ENCODE measurements at places on chromosomes 12 and 14. TPM values are rescaled to one million over a fixed set of nuclear protein-coding genes. Genes with fewer than 3 reads are reported as not detected.

MYO1A gene
- total RNA-seq, result 1.2 TPM

DNA sequence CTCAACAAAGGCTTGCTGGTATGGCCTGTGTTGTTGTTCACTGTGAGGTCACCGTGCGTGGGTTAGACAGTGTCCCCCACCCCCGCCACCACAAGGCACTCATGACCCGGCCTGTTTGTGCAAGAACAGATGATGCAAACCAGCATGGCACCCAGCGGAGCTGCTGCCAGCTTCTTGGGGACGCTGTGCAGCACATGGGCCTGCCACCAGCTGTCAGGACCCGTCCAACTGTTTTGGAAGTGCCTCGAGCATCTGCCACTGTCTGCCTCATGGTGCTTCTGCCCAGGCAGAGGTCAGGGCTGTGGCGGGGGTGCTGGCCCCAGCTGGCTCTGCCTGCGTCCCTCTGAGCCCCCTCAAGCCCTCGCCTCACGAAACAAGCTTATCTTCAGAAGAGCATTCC is 1.5 kb downstream of the ASB2 start:
- H3K27ac ChIP-seq, result peak overlapping the region; percentile 100
- DNase-seq, result peak; percentile 98
- H3K4me1 ChIP-seq, result peaks cover 47% of the 10 kb centered on the region
- H3K27me3 ChIP-seq, result no peaks in the 10 kb centered on the region

- no peaks in the 10 kb centered on the region for H3K27me3 ChIP-seq
- H3K4me3 ChIP-seq, result no peak overlapping the region
- H3K27ac ChIP-seq, result no peak overlapping the region
- H3K4me1 ChIP-seq, result no peaks in the 10 kb centered on the region
Observed at GRCh38 chr14:38799671-38800070, 303.4 kb downstream of the SEC23A start.

DNA sequence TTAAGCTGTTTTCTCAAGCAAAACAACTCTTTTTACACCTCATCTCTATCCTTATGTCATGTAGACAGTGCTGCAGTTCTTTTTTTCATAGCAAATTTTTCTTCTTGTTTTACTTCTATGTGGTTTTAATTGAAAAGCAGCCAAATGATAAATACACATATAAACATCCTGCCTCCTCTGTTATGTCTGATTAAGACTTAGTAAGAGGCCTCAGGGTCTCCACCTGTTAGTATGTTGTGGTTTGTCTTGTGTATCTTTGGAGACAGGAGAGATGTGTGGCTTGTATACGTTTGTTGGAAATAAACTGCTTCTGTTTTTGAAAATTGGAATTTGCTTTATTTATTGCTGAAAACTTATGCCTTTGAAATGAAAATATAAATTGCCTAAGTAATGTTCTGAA is 32.0 kb downstream of the PEX5 start:
- no peak overlapping the region for H3K4me3 ChIP-seq
- no peaks in the 10 kb centered on the region for H3K36me3 ChIP-seq
- no peak for DNase-seq
- H3K4me1 ChIP-seq, result no peaks in the 10 kb centered on the region

TSPAN19 gene
- total RNA-seq, result not detected

DNA sequence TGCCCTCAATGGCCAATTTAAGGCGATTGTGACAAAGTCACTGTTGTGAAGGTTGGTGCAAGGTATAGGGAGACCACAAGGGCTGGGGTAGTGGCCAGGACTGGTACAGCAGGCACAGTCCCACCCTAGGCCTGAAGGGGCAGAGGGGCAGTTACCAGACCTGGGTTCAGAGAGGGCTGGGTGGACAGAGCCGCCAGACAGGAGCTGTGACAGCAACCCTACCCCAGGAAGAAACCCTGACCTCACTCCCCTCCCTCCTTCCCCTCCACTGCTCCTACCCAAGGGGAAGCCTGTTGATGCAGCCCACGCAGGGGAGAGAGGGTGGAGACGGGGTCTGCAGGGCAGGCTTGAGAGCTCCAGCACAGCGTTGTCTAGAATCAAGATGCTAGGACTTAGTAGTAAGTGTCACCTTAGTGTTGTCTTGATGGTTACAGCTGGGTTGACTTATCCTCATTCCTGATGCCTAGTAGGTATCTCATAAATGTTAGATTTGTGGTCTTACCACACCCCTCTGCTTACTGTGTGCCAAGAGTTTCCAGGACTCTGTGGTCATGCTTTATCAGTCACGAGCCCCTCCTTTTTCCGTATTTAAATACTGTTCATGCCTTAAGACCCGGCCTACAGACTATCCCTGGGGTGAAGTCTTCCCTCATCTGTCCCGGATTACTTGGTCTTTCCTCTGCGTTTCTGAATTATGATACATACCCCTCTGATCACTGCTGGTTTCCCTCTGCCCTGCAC is 14.4 kb downstream of the EML1 start:
- no peak for DNase-seq
- no peak overlapping the region for H3K27ac ChIP-seq
- no peaks in the 10 kb centered on the region for H3K36me3 ChIP-seq
- no peak overlapping the region for H3K4me3 ChIP-seq
- no peaks in the 10 kb centered on the region for H3K27me3 ChIP-seq

GRCh38 chr14:58397156-58397555 is 1.4 kb downstream of the TOMM20L start:
- H3K4me3 ChIP-seq, result no peak overlapping the region
- DNase-seq, result no peak
- H3K4me1 ChIP-seq, result peaks cover 4% of the 10 kb centered on the region

- no peaks in the 10 kb centered on the region for H3K36me3 ChIP-seq
- peaks cover 17% of the 10 kb centered on the region for H3K4me1 ChIP-seq
- H3K27ac ChIP-seq, result no peak overlapping the region
- H3K4me3 ChIP-seq, result no peak overlapping the region
Observed at GRCh38 chr12:53082637-53083175, 3.5 kb upstream of the SPRYD3 start.

CRACR2A gene
- total RNA-seq, result 1.7 TPM

KRT79 gene
- total RNA-seq, result not detected

ERP27 gene
- not detected for total RNA-seq

DNA sequence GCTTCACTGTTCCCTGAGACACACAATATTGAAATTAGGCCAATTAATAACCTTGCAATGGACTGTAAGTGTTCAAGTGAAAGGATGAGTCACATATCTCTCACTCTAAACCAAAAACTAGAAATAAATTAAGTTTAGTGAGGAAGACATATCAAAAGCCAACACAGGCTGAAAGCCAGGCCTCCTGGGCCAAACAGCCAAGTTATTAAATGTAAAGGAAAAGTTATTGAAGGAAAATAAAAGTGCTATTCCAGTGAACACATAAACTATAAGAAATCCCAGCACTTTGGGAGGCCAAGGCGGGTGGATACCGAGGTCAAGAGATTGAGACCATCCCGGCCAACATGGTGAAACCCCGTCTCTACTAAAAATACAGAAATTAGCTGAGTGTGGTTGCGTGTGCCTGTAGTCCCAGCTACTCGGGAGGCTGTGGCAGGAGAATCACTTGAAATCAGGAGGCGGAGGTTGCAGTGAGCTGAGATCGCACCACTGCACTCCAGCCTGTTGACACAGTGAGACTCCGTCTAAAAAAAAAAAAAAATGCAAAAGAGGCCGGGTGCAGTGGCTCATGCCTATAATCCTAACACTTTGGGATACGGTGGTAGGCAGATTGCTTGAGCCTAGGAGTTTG is 10.4 kb upstream of the HEATR5A start:
- H3K4me1 ChIP-seq, result no peaks in the 10 kb centered on the region
- no peaks in the 10 kb centered on the region for H3K27me3 ChIP-seq
- DNase-seq, result no peak
- no peak overlapping the region for H3K27ac ChIP-seq
- no peaks in the 10 kb centered on the region for H3K36me3 ChIP-seq
- no peak overlapping the region for H3K4me3 ChIP-seq

DNA sequence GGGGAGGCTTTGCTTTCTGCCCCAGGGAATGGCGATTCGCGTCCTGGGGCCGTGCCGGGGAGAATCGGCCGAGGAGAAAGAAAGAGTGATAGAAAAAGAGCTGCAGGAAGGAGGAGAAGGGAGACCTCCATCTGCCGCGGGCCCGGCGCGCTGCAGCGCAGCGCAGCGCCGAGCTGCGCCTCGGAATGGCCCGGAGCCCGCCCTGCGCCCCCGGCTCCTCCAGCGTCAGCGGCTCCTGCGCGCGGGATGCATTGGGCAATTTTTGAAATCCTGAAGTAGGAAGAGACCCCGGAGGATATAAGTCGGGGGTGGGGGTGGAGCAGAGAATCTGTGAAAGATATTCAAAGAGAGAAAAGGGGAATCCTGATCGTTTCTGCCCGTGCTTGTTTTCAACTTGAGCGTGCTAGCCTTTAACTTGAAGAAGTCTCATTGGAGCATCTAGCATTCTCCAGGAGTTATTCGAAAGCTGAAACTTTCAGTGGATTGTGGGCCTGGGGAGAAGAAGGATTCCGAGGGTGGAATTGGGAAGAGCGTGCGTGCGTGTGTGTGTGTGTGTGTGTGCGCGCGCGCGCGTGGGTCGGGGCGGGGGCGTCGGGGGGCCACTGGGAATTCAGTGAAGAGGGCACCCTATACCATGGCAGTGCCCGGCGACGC is 441 bp downstream of the PDE3A start:
- peak overlapping the region; percentile 84 for H3K27ac ChIP-seq
- H3K27me3 ChIP-seq, result no peaks in the 10 kb centered on the region
- DNase-seq, result no peak

DNA sequence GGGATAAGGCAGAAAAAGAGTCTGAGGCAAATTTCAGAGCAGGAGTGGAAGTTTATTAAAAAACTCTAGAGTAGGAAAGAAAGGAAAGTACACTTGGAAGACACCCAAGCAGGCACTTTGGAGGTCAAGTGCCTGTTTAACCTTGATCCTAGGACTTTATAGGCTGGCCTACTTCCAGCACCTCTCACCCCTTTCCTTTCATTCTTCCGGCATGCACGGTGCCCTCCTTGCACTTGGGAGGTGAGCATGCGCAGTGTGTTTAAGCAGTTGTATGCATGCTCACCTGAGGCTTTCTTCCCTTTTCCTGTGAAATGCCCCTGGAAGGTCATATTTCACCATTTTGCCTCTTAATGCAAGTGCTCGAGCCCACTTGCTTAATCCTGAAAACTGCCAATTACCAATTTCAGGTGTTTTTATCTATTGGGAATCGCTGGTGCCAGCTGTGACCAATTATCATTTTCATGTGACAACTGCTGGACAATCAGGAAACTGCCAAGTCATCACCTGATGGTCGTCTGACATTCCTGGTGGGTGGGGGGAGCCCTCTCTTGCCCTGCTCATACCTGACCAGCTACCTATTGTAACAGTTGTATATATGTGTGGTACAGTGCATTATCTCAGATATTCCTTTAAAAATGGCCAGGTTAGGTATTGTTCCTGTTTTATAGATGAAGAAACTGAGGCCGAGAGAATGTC is 53.5 kb downstream of the SUDS3 start:
- H3K36me3 ChIP-seq, result no peaks in the 10 kb centered on the region
- H3K4me1 ChIP-seq, result no peaks in the 10 kb centered on the region
- H3K4me3 ChIP-seq, result no peak overlapping the region
- no peaks in the 10 kb centered on the region for H3K27me3 ChIP-seq
- no peak for DNase-seq

- DNase-seq, result no peak
- H3K27me3 ChIP-seq, result no peaks in the 10 kb centered on the region
- no peaks in the 10 kb centered on the region for H3K4me1 ChIP-seq
- no peak overlapping the region for H3K4me3 ChIP-seq
Observed at GRCh38 chr12:55915482-55915859, 12.2 kb downstream of the PYM1 start.

- H3K27me3 ChIP-seq, result peaks cover 4% of the 10 kb centered on the region
- H3K4me3 ChIP-seq, result no peak overlapping the region
- H3K27ac ChIP-seq, result no peak overlapping the region
- no peaks in the 10 kb centered on the region for H3K36me3 ChIP-seq
Observed at GRCh38 chr12:95642583-95642982, 91.3 kb upstream of the USP44 start.

DNA sequence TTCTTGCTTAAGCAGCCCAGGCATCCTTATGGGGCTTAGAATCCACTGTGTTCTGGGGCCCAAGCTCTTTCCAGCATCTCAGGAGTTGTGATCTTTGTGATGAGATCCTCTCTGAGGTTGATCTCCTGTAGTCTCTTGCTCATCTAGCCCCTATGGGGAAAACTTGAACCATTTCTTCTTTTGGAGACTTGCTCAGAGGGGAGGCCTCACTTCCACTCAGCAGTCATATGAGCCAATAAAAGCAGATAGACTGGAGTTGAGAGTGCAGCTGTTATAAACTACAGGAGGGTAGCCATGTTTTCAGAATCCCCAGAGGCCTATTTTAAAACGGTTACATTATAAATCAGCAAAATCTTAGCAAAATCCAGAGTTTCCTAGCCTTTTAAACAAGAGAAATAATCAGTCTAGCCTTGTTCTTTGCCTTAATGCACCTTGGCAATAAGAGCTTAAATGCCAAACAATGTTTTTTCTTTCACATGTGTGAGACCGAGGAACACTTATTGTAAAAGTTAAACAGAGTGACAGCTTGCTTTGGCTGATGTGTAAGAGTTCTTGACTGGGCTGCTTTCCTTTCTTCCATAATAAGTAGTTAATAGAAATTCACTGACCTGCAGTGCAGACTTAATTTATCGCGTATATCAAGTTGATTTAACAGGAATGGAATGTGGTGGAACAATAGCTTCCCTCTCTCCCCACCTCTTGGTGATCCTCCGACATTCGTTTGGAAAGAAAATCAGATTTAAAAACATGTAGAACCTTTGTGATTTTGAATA is 168.3 kb downstream of the NEDD1 start:
- no peaks in the 10 kb centered on the region for H3K27me3 ChIP-seq
- H3K27ac ChIP-seq, result no peak overlapping the region
- no peak overlapping the region for H3K4me3 ChIP-seq
- no peaks in the 10 kb centered on the region for H3K4me1 ChIP-seq
- H3K36me3 ChIP-seq, result no peaks in the 10 kb centered on the region

TAMALIN gene
- 13.9 TPM for total RNA-seq

DNA sequence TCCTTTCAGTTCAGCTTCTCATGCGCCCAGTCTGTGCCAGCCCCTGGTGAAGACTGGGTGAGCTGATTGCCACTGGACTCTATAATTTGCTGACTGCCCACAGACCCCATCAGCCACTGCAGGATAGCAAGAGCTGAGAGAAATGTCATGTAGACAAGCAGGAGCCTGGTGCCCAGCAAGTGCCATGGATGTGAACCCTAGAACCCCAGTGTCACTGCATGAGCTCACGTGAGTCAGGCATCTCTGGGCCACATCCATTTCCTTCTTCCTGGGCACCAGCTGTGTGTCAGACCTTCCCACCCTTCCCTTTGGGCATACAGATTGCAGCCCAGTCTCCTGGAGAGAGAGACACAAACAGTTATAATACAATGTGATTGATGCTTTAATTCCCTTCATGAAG is 73.8 kb downstream of the NTF3 start:
- no peaks in the 10 kb centered on the region for H3K27me3 ChIP-seq
- no peaks in the 10 kb centered on the region for H3K36me3 ChIP-seq
- no peak overlapping the region for H3K4me3 ChIP-seq
- H3K27ac ChIP-seq, result no peak overlapping the region

DNA sequence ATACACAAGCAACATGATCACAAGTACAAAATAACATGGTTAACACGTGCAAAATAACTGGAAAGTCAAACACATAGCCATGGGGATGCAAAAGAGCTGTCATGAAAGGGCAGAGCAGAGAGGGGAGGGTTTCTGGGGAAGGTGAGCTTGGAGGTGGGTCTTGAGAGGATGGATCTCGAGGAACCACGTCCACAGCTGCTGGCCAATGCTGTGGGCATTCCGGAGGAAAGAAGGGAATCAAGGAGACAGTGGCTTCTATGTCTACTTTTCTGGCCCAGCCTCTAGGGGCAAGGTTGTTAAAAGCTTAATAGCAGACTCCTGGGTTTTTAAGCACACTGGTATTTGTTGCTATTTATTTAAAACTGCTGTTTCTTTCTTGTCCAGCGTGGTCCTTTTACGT is 8.4 kb upstream of the MYH7 start:
- peaks cover 59% of the 10 kb centered on the region for H3K4me1 ChIP-seq
- peak overlapping the region; percentile 17 for H3K4me3 ChIP-seq
- DNase-seq, result no peak
- H3K36me3 ChIP-seq, result no peaks in the 10 kb centered on the region

All from gastrocnemius medialis (tissue), 4 donors.